ENCODE measurements at places on chromosomes 1 and 21.
A peak's percentile ranks its signal among the peaks of the same experiment; 100 is the strongest.

DNA sequence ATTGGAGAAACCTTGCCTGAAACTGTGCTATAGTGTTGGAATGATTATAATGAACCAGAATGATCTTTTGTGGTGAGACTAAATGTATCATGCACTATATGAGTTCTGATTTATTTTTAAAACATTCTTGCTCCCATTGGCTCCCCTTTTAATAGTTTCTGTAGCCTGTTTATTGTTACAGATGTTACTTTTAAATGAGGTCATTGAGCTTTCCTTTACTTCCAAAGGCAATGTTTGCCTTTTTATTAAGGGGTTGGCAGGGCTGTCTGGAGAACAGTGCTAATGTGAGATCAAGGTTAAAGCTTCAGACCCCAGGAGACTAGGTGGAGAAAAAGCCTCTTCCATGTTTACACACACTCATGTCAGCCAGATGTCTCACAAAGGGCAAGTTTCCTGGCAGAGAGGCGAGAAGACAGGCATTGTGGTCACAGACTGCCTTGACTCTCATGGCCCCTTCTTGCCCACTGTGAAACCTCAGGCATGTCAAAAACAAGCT is 120.6 kb upstream of the RAVER2 start:
- peak; percentile 79 for DNase-seq

DNA sequence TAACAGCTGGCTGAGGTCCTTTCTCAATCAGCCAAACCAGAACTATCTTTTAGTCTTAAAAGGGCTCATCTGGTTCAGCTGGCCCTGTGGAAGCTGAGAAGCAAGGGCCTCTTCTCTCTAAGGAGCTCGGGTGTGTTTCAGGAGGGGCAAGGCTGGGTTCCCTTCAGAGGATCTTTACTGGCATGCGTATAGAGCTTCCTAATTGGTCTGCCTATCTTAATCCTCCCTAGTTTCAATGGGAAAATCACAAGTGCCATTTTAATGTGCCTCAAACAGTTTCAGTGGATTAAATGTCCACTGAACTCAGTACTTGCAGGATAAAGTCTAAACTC is 81.5 kb upstream of the LBR start:
- no peak for DNase-seq

- DNase-seq, result no peak
Observed at GRCh38 chr1:6930732-6931300, 145.6 kb downstream of the CAMTA1 start.

DNA sequence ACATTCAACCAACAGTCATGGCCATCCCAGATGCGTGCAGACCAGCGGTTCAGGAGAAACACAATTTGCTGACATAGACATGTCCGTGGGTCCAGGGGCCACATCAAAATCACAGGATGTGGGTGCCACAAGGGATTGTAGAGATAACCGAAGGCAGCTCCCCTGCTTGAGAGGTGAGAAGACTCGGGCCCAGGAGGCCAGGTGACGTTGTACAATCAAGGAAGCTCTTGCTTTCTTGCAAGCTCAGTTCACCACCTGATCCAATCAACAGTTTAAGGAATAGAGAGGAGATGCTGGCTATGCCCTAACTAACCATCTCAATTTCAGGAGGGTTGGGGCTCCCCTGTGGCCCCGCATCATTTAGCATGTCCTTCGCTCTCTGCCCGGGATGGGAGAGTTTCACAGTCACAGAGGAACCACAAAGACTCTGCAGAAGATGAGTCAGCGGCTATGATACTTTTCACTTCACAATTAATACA is 19.5 kb downstream of the UBASH3A start:
- no peak for DNase-seq

GRCh38 chr1:207937204-207937603 is 26.3 kb upstream of the CD34 start:
- DNase-seq, result no peak

DNA sequence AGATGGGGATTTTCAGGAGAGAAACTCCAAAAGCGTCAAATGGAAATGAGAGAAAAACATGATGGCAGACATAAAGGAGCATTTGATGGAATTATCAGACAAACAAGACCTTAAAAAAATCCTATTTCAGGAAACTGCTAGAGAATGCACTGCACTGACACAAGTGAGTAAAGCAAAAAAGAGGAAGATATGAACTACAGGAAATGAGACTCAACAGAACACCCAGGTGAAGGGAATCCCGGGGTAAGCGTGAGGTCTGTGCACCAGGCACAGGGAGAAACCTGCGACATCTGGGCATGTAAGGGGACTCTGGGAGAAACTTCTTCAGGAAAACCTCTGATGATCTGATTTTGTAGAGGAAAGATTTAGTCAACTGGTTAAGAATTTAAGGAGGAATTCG is 2.8 kb downstream of the TARBP1 start:
- DNase-seq, result no peak

- DNase-seq, result peak; percentile 6
Observed at GRCh38 chr1:28313702-28314546, 14.9 kb upstream of the MED18 start.

DNA sequence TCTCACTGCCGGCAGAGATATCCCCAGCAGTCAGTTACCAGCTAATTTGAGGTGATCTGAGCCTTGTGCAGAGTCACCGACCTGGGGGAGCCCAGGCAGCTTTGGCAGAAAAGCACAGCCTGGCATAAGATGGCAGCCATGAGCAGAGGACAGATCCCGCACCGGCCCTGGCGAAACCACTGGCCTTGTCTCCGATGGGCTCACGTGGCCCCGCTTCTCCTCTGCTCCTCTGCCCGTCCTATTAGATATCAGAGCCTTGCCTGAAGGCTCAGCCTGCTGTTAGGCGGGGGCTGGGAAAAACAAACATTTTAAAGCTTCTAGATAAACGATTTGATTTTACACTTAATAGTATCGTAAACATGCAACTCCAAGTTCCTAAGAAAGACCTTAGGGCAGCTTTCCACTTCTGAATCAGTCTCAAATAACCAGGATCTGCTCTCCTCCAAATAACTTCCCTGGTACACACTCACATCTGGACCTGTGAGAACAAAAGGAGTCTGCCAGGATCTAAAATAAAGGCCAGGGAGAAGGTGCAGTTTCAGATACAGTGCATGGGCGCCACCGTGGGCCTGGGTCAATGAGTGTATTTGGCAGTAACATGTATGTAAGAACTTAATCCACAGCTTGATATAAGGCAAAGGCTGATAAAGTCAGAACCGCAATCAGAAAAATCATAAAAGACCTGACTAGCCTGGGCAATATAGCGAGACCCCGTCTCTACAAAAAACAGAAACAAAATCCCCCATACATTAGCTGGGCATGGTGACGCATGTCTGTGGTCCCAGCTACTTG is 10.0 kb downstream of the EDARADD start:
- no peak for DNase-seq

DNA sequence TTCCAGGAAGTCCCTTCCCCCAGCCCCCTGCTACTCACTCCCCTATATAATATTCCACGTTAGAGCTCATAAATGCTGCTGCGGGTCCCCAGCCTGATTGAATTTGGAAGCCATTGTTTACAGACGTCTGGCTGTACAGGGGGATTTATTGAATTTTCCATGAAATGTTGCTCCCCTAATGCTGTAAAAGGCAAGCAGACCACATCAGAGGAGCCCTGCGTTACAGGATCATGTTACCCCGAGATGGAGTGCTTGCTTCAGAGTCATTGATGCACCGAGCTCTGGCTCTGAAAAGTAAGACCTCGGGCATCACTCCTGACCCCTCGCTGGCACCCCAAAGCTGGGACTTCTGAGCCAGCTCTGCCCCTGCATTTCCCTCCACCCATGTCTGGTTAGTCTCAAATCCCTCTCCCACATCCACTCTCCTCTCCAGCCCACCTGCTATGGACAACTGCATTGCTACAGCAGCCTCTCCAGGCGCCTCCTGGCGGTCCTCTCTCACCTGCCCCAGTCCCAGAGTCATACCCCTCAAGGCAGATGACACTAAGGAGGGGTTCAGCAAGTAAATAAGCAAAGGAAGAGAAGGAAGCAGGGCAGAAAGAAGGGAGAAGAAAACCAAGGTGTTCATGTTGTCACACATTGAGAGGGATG is 127.8 kb downstream of the TMEM53 start:
- no peak for DNase-seq

All from fibroblast of skin of abdomen (primary cell).